ENCODE measurements at places on chromosomes 7 and 10. TPM values are rescaled to one million over a fixed set of nuclear protein-coding genes. Genes with fewer than 3 reads are reported as not detected.

- no peak for DNase-seq
Measured at GRCh38 chr10:89646889-89647657, 2.0 kb upstream of the PANK1 start.

DNA sequence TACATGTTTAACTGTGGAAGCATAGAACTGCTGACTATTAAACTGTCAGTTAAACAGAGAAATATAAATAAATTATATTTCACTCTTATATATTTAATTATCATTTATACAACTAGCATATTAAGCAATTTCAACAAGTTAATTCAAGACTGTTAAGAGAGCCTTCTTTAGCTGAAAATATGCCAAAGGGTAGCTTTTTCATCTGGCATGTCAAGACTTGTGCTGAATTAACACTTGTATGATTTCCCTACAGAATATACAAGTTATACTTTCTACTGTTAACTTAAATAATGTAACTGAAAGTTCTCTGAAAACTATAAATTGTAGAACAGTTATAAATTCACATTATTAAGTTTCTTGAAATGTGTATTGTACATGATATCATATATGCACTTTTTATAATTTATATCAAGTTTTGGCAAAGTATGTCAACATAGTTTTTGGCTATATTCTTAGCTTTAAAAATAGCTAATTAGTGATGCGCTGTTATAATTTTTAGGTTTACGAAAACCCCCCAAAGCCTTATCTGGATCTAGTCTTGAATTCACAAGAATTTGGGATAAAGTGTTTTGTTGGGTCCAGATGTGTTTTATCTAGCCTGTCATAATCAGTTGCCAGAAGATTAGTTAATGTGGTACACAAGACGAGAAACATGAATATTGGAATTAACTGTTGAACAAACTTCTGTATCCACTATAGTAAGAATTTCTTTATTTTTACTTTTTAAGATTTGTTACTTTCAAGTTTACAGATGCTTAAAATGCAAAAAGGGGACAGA lies 231.1 kb upstream of the FOXP2 start:
- DNase-seq: no peak

DNA sequence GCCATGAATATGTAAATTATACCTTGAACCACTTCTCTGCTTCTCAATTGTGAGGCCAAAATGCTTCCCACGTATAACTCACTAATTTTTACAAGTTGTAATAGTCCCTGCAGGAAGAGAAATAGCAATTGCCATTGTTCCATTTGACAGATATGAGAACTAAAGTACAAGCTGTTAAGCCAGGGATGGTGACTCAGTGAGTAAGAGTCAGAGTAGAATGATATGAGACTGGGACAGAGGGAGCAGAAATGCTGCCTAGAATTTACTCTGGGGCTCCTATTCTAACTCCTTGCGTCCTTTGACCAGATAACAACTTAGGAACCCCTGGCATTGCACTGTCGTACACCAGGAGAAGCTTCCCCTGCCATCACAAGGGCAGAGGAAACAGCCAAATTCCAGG lies 45.1 kb upstream of the SEPTIN7 start:
- no peak for DNase-seq

- no peak for DNase-seq
Measured at GRCh38 chr7:25611196-25611595, 382.9 kb upstream of the NPVF start.

GRCh38 chr10:44297963-44298362 lies 86.9 kb downstream of the CXCL12 start:
- no peak for DNase-seq

GRCh38 chr7:101536232-101536631 lies 92.9 kb downstream of the MYL10 start:
- no peak for DNase-seq

DNA sequence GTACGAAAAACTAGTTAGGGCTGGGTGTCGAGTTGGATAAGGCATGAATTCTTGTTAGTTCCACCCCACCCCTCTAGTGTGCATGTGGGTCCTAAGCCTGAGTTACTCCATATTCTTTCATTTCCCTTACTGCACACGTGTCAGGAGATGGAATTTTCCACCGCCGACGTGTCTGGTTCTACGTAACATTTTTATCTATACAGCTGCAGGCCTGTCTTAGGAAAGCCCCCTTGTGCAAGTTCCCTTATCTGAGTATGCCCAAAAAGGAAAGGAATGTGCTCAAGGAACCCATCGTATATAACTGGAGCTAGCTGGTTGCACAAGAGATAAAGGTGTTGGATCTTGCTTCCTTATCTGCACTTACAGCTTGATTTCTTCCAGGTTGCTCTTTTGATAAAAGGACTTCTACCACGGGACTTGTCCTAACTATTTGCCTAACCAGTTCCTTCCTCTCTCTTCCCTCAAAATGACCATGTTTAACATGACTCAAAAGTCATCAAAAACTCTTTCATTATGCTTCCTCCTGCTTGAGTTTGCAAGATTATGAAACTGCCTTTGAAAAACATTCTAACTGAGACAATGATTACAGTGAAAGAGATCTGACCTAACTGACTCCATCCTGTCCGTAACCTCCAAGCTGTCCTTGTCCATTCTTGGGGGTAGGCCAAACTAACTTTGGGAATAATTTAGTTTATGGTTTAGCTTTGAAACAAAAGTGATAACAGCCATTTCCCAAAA lies 181.4 kb downstream of the AKR1D1 start:
- DNase-seq: no peak

DNA sequence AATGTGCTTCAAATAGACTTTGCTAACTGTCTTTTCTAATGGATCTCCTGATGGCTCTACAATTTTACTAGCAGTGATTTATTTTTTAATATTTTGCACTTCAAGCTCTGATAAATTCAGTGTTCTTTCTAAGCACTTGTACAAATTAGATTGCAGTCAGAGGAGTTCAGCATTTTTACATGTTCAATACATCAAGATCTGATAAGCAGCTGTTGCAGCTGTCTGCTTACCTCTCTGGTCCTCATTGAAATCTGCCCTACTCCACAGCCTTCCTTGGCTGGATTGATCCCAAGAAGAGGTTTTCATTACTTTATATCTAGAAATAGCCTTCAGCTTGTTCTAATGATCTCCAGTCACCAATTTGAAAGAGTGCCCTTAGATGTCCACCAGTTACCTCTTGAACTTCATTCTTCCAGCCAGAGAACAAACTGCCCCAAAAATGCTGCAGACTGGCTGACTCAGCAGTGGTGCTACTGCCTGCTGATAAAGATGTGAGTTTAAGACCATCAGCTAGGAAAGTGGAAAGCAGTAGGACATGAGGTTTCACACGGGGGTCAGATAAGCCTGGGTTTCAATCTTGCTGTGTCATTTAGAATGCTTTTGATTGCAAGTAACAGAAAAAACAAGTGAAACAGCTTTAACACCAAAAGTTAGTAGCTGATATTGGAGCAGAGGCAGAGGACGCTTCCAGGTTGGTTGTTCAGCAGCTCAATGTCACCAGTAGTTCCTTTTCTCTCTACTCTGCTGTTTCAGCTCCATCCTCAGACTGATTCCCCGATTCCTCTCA lies 350.9 kb upstream of the NPVF start:
- DNase-seq: no peak

DNA sequence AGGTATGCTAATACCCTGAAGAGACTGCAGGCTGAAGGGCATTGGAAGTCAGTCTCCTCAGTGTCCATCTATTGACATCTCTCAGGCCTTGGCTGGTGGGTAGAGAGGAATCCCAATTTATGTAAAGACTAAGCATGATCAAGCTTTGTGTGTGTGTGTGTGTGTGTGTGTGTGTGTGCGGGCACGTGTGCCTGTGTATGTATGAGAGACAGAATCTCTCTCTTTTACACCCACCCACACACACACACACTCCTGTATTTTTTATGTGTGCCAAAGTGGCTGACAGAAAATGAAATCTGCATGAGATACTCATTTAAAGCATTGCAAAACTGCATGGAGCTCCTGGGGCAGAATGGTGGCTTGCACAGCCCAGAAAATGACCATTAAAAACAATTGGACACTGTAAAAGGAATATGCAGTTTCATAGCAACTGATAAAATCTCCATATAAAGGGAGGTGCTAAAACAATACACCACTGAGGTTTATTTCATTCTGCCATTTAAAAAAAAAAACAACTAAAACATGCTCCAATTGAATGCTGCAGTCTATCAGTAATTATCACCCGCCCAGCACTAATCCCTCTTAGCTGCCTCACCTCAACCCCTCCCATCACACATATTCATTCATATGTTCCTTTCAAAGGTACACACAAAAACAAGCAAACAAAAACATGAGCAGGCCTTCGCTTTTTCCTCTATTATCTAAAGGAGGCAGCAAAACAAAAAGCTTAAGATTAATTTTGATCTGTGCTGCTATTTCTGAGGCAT lies 385.0 kb downstream of the KCNMA1 start:
- no peak for DNase-seq

DNA sequence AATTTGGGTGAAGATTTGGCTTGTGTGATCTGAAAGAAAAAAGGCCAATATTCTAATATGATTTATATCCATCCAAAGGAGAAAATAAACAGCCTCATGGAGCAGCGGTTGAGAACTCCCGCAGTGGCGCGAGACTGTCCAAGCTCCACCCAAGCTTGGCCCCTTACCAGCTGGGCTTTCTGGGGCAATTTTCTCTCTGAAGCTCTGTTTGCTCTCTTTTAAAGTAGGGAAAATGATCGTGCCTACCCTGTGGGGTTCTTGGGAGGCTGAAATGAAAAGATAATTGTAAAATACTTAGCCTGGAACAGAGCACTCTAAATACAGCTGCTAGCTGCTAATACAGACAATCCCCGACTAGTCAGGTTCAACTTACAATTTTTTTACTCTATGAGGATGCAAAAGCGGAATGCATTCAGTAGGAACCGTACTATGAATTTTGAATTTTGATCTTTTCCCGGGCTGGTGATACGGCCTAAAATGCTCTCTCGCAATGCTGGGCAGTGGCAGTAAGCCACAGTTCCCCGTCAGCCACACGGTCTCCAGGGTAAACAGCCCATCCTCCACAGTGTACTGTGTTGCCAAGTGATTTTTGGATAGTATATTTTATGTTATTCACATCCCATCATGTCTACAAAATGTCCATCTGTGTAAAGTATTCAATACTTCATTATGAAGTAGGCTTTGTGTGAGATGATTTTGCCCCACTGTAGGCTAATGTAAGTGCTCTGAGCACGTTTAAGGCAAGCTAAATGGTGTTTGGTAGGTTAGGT lies 137.7 kb downstream of the CHN2 start:
- DNase-seq: no peak

- DNase-seq: no peak
Measured at GRCh38 chr7:33733870-33734650, 171.3 kb upstream of the BMPER start.

GRCh38 chr7:123727071-123727837 lies 21.5 kb downstream of the WASL start:
- DNase-seq: no peak

DNA sequence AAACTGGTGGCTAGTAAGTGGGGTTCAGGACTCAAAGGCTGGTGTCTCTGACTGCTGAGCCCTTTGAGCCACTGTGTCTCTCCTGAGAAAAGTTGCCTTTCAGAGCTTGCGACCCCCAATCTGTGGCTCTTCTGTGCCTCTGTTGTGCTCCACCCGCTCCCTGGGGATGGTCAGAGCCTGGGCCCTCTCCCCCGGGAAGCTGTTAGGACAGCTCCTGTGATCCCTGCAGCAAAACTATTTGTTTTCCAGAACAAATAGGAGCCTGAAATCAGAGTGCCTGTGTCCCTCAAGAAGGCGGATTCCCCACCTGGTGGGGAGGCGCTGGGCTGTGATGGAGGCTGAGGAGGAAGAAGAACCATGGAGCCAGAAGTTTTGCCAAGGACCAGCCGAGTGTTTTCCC lies 56.4 kb upstream of the MXI1 start:
- DNase-seq: no peak

GRCh38 chr10:50470798-50471582 lies 152.8 kb downstream of the SGMS1 start:
- no peak for DNase-seq

DNA sequence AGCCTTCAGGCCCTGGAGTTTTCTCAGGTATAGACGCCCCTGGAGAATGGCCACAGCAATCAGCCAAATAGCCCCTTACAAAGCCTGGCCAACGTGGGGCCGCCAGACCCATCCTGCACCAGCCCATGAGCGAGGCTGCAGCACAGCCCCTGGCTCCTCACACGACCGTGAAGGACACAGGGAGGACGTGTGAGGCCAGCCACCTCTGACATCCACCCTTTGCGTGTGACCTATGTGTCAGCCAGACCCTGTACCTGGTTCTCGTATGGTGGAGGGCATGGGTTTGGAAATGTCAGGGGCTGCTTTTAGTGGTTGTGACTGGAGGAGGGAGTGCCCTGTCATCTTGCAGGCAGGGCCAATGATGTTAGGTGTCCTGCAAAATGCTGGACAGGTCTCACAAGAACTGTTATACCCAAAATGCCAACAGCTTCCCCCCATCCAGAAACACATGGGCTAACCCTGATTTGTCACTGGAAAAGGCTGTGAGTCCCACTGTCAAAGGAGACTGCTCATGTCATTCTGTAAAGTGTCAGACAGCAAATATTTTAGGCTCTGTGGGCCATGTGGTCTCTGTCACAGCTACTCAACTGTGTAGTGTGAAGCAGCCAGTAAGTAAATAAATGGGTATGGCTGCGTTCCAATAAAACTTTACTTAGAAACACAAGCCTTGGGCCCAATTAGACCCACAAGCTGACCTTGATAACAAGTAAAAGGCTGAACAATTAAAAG lies 30.0 kb downstream of the NOD1 start:
- DNase-seq: no peak

DNA sequence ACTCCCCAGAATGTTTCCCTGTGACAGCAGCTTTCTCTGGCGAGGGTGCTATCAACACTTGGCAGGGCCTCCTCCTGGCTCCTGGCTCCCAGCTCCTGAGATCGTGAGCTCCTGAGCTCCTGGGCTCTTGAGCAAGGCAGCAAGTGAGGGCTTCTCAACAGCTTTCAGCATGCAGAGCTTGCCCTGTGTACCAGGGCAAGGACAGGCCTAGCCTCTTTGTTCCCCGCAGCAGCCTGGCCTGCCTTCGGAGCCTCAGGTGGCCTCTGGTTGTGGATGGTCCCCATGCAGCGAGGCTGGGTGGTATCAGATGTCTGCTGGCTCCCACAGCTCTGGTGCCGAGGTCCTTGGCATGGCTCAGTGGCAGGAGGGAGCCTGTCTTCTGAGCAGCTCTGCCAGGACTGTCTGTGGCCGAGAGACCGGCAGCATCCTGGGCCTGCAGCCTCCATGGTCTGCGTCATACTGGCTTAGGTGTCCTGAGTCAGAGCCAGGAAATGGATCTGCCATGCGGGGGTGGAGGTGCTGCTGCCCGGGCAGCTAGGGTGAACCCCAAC lies 44.2 kb downstream of the ZMIZ1 start:
- DNase-seq: no peak

GRCh38 chr7:101159696-101160674 lies 5.4 kb downstream of the VGF start:
- no peak for DNase-seq

GRCh38 chr7:94303695-94304094 lies 91.0 kb upstream of the COL1A2 start:
- DNase-seq: no peak

GRCh38 chr7:90923541-90923997 lies 327.4 kb downstream of the CDK14 start:
- DNase-seq: no peak

- peak; percentile 66 for DNase-seq
Measured at GRCh38 chr10:11232222-11232961, 214.7 kb downstream of the CELF2 start.

ELFN1 gene
- total RNA-seq: not detected

SLC26A5 gene
- total RNA-seq: not detected

DOCK1 gene
- total RNA-seq: 0.72 TPM

DPP6 gene
- not detected for total RNA-seq

CH25H gene
- 0.22 TPM for total RNA-seq

CYP3A4 gene
- total RNA-seq: not detected

BTBD16 gene
- total RNA-seq: not detected

GIMAP7 gene
- 41.6 TPM for total RNA-seq

HSPA12A gene
- total RNA-seq: 0.05 TPM

NPSR1 gene
- total RNA-seq: not detected

MYL10 gene
- not detected for total RNA-seq

CLCN1 gene
- not detected for total RNA-seq

RARRES2 gene
- not detected for total RNA-seq
